ENCODE measurements at places on chromosomes 7 and 10.

GRCh38 chr7:12868027-12868426 is 180.6 kb downstream of the ARL4A start:
- DNase-seq, result no peak

- DNase-seq, result no peak
Measured at GRCh38 chr7:122010116-122010515, 133.9 kb downstream of the AASS start.

GRCh38 chr7:35280902-35281301 is 27.0 kb upstream of the TBX20 start:
- DNase-seq, result no peak

- DNase-seq, result no peak
Measured at GRCh38 chr7:4024133-4024532, 658.0 kb upstream of the FOXK1 start.

GRCh38 chr7:157404845-157405481 is 68.2 kb downstream of the DNAJB6 start:
- DNase-seq, result peak; percentile 66

GRCh38 chr7:84057576-84057975 is 137.0 kb downstream of the SEMA3A start:
- DNase-seq, result no peak

DNA sequence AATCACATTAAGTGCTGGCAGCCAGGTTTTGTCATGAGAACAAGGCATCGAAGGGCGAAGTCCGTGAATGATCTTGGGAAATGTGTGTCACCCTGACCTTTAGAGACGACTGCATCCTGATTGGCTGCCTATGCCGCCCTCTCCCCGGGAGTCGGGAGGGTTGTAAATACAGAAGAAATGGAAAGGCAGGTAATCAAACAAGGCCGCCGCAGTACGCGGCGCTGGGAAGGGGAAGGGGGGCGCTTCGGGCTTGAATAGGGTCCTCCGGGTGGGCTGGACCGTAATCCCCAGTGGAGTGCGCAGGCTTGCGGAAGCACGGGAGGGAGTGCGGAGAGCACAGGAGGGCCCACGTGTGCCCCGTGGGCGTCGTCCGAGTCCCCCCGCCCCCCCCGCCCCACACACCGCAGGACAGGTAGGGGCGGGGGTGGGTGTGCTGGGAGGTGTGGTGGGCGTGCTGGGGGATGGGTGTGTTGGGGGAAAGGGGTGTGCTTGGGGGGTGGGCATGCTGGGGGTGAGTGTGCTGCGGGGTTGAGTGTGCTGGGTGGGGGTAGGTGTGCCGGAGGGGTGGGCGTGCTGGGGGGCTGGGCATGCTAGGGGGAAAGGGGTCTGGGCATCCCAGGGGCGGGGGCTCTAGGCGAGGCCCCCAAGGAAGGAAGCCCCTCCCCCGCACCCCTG is 169.4 kb downstream of the ARHGAP12 start:
- peak; percentile 65 for DNase-seq

DNA sequence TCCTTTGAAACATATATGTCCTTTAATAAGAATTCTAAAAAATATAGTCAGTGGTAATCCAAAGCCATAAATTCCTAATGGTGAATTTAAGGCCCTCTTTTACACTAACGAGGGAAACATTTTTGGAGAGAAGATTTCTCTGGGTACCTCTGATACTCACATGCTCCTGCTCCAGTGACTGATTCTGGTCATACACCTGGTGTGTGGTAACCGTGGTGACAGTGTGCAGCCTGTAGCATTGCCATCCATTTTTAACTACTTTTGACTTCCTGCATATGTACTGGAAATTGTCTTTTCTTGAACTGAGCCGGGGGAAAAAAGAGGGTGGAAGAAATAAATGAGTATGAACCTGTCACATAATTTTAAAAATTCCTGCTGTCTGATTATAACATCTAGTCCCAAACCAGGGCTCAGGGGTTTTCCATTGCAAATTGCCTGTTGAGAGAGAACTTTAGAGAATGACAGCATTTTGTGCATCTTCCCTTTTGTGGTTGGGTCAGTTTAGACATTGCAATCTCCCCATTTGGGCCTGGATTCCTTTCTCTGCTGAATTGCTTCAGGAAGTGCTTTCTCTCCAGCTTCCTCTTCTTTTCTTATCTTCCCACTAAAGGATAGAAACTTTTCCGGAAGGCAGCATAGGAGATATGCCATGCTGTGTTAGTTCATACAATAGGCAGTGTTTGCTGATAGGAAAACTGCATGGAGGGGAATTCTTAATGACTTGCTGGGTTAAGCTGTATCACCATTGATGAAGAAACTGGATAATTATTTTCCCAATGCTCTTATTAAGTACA is 125.5 kb downstream of the GRM3 start:
- DNase-seq, result no peak

DNA sequence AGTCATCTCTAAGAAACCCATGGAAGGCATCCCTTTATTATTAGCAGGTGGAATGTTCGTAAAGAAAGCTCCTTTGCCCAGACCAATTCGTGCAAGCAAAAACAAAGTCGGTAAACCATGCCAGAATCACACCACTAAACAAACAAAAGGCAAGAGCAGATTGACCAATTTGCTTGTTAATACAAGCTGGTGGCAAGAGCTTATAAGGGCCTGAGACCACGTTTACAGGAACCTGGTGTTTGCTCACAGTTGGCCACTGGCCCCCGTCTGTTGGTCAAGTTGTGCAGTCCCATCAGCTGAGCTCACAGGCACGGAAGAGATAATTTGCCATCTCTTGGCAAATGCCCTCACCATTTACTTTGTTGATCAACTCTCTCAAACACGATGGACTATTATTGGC is 342.2 kb upstream of the MKI67 start:
- DNase-seq, result no peak

DNA sequence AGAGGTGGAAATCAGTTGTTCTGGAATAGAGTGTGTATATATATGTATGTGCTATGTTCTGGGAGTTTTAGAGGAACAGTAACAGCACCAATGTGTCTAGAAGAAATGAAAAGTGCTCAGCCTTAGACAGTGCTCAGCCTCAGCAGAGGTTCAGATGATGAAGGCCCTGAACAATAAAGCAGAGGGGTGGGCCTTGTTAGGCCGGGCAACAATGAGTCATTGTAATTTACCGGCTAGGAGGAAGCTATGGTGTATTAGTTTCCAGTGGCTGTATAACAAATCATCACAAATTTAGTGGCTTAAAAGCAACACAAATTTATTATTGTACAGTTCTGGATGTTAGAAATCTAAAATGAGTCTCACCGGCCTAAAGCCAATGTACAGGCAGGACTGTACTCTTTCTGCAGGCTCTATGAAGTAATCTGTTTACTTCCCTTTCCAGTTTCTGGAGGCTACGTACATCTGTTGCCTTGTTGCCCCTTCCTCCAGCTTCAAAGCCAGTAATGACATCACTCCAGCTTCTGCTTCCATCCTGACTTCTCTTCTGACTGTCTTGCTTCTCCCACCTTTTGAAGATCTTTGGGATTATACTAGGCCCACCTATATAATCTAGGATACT is 84.6 kb downstream of the CH25H start:
- no peak for DNase-seq

GRCh38 chr10:29657719-29658274 is 23.0 kb upstream of the SVIL start:
- DNase-seq, result no peak

- no peak for DNase-seq
Measured at GRCh38 chr7:1700086-1700485, 30.0 kb downstream of the ELFN1 start.

DNA sequence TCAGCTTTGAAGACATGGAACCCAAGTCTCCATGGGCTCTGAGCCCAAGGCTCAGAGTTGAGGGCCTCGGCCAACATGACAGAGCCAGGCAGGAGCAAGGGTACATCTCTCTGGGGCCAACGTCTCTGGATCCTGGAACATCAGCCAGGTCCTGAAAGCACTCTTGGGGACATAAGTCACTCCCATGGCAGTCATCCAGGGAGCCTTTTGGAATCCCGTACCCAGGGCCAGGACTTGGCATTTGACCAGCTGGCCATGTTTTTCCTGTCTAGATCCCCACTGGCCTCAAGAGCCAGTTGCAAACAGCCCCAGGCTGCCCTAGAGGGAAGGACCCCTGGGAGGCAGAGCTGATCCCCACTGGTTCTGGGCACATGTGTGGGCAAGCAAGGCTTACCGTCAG is 4.3 kb upstream of the CXCL12 start:
- DNase-seq, result no peak

GRCh38 chr7:99050971-99051370 is 92.9 kb downstream of the SMURF1 start:
- DNase-seq, result no peak

- no peak for DNase-seq
Measured at GRCh38 chr7:44333911-44334733, 8.7 kb upstream of the CAMK2B start.

DNA sequence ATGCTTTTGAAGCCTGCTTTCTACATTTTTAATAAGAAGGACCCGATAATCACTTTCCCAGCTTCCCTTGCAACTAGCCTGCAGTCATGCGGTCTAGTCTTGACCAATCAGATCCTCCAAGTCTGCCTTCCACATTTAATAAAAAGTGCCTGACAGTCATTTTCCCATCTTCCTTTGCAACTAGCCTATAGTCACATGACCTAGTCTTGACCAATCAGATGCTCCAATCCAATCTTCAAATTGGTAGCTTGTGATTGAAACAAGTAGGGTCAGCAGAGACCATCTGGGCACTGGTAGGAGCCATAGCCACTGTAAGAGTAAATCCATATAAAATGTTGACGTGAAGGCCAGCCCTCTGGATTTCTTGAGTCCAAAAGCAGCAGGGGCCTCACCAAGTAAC is 80.0 kb downstream of the NPTX2 start:
- DNase-seq, result no peak

GRCh38 chr10:89207801-89208551 is 859 bp upstream of the CH25H start:
- peak; percentile 19 for DNase-seq

- no peak for DNase-seq
Measured at GRCh38 chr10:131496351-131497052, 185.0 kb upstream of the TCERG1L start.

DNA sequence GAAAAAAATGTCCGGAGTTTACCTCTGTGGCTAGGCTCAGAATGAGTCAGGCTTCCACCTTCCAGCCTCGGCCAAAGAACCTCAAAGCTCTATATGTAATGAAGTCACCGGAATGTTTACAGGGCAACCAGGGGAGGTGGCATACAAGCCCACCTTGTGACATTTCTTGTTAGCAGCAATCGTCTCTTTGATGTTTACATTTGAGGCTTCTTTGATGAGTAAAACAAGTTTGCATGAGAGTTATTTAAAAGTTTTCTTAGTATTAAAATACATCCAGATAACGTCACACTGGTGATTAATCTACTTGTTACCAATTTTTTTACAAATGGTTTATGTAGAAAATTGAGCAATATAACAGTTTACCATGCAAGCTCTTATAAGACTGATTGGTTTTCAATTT is 133.1 kb upstream of the ADAM12 start:
- no peak for DNase-seq

- DNase-seq, result no peak
Measured at GRCh38 chr7:129798616-129799349, 154.0 kb downstream of the UBE2H start.

- DNase-seq, result no peak
Measured at GRCh38 chr7:96144260-96144526, 177.7 kb downstream of the SLC25A13 start.

DNA sequence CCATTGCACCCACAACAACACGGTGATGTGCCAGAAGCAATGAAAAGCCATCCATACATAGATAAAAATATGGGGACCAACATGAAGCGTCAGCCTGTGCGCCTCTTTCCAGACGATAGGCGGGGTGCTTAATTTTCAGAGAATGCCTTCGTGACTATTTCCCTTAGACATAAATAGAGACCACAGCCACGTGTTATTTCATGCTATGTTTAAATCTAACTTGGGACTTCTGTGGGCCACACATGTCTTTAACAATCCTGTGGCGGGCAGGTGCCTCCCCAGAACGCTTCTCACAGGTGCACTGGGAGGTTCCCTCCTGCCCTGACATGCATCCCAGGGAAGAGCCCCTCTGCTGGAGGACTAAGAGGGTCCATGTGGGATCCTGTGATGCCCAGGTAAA is 259.7 kb downstream of the ADARB2 start:
- DNase-seq, result no peak

GRCh38 chr7:139635526-139636302 is 112.2 kb downstream of the CLEC2L start:
- peak; percentile 57 for DNase-seq

DNA sequence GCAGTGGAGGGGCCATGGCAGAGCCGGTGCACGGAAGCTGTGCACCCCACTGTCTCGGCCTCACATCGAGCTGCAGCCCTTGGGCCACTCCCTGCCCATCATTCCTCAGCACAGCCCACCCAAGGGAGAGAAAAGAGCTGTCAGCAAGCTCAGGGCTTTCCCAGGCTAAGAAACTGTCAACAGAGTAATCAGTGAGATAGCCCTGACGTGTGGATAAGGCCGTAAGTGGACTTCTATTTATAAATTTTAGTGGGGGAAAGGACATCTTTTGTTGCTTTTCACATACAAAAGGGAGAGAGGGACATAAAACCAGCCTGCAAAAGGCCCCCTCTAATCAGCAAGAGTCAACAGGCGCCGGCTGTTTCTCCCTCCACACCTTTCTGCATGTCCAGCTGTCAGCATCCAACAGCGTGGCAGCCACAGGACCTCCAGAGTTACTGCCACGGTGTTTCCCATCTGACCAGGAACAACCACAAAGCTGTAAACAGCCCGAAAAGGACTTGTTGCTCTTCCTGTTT is 56.8 kb upstream of the DDC start:
- no peak for DNase-seq

DNA sequence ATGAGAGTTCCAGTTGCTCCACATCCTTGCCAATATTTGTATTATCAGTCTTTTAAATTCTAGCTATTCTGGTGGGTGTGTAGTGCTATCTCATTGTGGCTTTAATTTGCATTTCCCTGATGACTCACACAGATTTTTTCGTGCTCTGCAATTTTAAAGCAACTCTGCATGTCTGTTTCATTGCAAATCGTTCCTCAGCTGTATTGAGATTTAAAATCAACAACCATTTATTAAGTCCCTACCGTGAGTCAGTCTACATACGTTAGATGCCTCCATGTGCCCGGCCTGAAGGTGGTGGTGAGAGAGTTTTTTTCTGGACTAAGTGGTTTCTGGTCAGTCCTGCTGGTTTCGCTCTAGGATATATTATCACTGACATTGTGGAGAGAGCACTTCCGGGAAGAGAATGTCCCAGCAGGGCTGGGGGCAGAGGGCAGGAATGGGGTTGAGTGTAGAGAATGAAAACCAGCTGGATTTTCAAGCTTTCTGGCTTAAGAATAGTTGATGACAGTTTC is 8.4 kb upstream of the HYCC1 start:
- no peak for DNase-seq

GRCh38 chr10:16611037-16611436 is 89.4 kb upstream of the C1QL3 start:
- DNase-seq, result no peak

- DNase-seq, result no peak
Measured at GRCh38 chr10:12721334-12721733, 280.2 kb downstream of the CCDC3 start.

- no peak for DNase-seq
Measured at GRCh38 chr7:139913021-139913844, 84.2 kb downstream of the TBXAS1 start.

DNA sequence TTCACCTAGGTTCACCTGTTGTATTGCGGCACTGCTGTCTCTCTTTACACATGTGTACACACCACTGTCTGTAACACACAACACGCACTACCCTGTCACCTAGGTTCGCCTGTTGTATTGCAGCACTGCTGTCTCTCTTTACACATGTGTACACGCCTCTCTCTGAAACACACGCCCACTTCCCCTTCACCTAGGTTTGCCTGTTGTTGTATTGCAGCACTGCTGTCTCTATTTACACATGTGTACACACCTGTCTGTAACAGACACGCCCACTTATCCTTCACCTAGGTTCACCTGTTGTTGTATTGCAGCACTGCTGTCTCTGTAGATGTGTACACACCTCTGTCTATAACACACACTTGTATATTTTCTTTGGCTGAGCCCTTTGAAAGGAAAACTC is 51.5 kb downstream of the WDR37 start:
- no peak for DNase-seq

Data from activated CD4-positive, alpha-beta T cell treated with anti-CD3 and anti-CD28 coated beads, Interleukin-2, amount 50 U/mL, for 48 hours (primary cell).